ENCODE measurements at places on chromosomes 6 and 20. TPM values are rescaled to one million over a fixed set of nuclear protein-coding genes. Genes with fewer than 3 reads are reported as not detected.

HRH3 gene
- not detected for total RNA-seq

AVP gene
- not detected for total RNA-seq

CST5 gene
- total RNA-seq, result not detected

AGPAT4 gene
- 3.5 TPM for total RNA-seq

STX16 gene
- total RNA-seq, result 31.3 TPM

CST7 gene
- not detected for total RNA-seq

KCNS1 gene
- not detected for total RNA-seq

PHF20 gene
- total RNA-seq, result 37.0 TPM

ENPP1 gene
- 1.6 TPM for total RNA-seq

MYLK2 gene
- 0.65 TPM for total RNA-seq

HLA-DPA1 gene
- total RNA-seq, result 0.25 TPM

CDKN1A gene
- 309 TPM for total RNA-seq

DEFB126 gene
- not detected for total RNA-seq

CLIC5 gene
- not detected for total RNA-seq

ABHD16B gene
- total RNA-seq, result not detected

CDSN gene
- not detected for total RNA-seq

PTK6 gene
- 3.5 TPM for total RNA-seq

WFDC2 gene
- total RNA-seq, result not detected

TSPO2 gene
- total RNA-seq, result not detected

CYP24A1 gene
- total RNA-seq, result 91.3 TPM

TTLL9 gene
- 0.10 TPM for total RNA-seq

SRXN1 gene
- 194 TPM for total RNA-seq

SIRPG gene
- not detected for total RNA-seq

GJE1 gene
- not detected for total RNA-seq

SAPCD1 gene
- 3.0 TPM for total RNA-seq

SLC17A1 gene
- not detected for total RNA-seq

GNAS-AS1 gene
- not detected for total RNA-seq

KIF13A gene
- total RNA-seq, result 17.5 TPM

FOXS1 gene
- 0.32 TPM for total RNA-seq

HNF4A gene
- total RNA-seq, result 18.8 TPM

TAAR8 gene
- total RNA-seq, result not detected

SERPINB1 gene
- total RNA-seq, result 51.6 TPM

ZC3H12D gene
- 0.12 TPM for total RNA-seq

SYNJ2 gene
- 46.7 TPM for total RNA-seq

ENPP5 gene
- total RNA-seq, result not detected

REM1 gene
- 0.78 TPM for total RNA-seq

WDR27 gene
- 10.7 TPM for total RNA-seq

OLIG3 gene
- not detected for total RNA-seq

ANKRD6 gene
- 2.0 TPM for total RNA-seq

NEDD9 gene
- total RNA-seq, result 53.1 TPM

CALHM4 gene
- total RNA-seq, result not detected

STX11 gene
- total RNA-seq, result 2.7 TPM

OPRM1 gene
- not detected for total RNA-seq

KIF25 gene
- 0.03 TPM for total RNA-seq

RHAG gene
- total RNA-seq, result not detected

PAQR8 gene
- 1.3 TPM for total RNA-seq

PTCHD4 gene
- not detected for total RNA-seq

MAS1 gene
- total RNA-seq, result not detected

LPIN3 gene
- total RNA-seq, result 13.7 TPM

CLVS2 gene
- total RNA-seq, result 0.17 TPM

ETV7 gene
- total RNA-seq, result not detected

COL20A1 gene
- 0.71 TPM for total RNA-seq

All from A549 treated with Hydrocortisone at 1 μM for 4 hours (cell line).